ENCODE measurements at places on chromosomes 12 and 14.

- no peak for DNase-seq
These were observed 2.2 kb downstream of the CPSF6 start for GRCh38 chr12:69241438-69242092.

DNA sequence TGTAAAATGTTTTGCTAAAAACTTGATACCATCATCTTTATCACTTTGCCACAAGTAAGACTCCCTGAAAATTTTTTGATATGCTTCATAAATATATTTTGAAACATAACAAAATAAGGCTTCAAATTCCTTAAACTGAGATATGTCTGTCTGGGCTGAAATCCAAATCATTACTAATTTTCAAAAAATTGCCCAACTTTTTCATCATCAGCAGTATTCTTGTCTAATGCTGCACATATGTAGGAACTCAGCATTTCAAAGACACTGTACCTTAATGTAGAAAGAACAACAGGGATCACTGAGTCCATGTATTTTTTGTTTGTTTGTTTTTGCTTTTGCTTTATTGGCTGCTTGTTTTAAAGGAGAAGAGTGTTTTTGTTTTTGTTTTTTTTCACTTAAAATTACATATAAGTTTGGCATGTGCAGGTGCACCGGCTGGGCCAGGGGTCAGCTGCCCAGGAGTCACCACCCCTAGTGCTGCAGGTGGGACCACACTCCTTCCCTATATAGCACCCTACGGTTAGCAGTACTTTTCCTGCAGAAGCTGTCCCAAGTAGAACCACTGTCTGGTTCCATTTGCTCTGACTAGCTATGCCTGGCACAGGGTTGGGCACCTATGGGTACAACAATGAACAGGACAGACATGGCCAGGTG is 231.2 kb downstream of the PIK3C2G start:
- no peak for DNase-seq

GRCh38 chr14:59511916-59512575 is 27.7 kb downstream of the JKAMP start:
- DNase-seq, result peak; percentile 17

DNA sequence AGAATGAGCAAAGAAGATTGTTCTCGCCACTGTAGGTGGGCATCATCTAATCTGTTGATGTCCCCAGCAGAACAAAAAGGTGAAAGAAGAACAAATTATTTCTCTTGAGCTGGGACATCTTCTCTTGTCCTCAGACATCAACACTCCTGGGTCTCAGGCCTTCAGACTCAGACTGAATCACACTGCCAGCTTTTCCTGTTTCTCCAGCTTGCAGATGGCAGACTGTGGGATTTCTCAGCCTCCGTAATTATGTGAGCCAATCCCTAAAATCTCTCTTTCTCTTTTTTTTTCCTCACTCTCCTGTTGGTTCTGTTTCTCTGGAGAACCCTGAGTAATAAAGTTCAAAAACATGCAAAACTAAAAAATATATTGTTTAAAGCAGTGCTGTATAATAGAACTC is 3.7 kb upstream of the TMPRSS12 start:
- no peak for DNase-seq

GRCh38 chr14:60222820-60223219 is 26.2 kb upstream of the PPM1A start:
- DNase-seq, result no peak

DNA sequence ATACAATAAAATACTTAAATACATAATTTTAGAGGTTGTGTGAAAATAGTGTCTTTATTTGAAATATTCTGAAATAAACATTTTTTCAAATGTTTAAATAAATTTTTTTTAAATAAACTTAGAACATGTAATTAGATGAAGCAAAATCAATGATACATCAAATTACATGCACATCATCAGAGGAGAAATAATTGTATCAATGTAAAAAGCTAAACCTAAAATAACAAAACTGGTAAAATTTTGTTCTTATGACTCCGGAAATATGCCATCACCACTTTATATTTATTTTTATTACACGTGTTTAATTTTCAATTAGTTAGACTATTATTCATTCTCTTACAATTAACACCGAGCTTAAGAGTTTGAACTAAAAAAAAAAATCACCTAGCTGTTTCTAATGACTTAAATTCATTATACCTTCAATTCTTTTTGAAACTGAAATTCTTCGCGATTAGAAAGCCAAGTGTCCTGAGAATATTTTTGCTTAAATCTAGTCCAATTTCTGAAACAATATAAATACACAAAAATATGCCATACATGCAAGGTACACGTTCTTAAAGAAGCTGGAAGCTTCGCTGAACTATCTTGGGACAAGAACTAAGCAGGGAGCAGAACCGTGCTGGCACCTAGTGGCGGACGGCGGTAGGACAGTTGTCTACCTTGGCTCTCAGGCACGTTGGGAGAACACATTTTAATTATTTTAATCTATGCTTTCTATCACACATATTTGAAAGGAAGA is 230.5 kb downstream of the SLC25A21 start:
- peak; percentile 28 for DNase-seq

DNA sequence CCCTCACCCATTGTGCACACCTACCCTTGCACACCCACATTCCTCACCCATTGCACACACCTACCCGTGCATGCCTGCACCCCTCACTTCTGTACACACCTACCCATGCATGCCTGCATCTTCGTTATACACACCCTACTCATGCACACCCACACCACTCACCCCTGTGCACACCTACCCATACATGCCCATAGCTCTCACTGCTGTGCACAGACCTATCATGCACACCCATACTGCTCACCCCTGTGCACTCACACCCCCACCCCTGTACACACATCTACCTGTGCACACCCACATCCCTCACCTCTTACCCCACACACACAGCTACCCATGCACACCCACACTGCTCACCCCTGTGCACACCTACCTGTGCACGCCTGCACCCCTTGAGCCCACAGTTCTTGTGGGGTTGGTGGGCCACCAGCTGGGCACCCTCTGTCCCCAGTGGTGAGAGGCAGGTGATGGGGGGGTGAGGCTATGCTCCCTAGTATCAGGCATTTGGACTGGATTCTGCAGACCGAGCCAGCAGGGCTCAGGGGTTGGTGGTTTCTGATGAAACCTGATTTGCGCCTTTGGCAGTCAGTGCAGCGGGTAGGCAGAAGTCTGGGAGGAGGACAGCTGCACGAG is 15.6 kb downstream of the CEP170B start:
- DNase-seq, result no peak

Data from NCI-H510A (cell line).